GM23248 (cell line): ENCODE measurements at places on chromosomes 2 and 18. TPM values are rescaled to one million over a fixed set of nuclear protein-coding genes. Genes with fewer than 3 reads are reported as not detected.
A peak's percentile ranks its signal among the peaks of the same experiment; 100 is the strongest.

DNA sequence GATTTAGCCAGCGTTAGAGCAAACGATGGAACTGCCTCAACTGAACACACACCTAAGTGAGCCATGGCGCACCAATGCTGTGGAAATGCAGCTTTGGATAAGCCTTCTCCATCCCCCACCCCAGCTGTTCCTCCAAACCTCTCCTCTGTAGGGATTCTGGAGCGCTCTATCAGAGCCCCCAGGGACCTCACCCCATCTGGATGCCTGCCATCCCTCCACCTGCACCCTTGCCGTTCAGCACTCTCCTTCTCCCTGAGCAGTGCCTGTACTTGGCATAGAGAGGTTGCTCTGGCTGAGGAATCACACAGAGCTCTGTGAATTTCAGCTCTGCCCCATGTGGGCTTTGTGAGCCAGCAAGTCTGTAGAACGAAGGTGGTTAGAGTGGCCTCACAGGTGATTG is 42.8 kb upstream of the INHBB start:
- DNase-seq = no peak

CAPN14 gene
- total RNA-seq = 0.11 TPM in 1 of 2 replicates, not detected in the other

DNA sequence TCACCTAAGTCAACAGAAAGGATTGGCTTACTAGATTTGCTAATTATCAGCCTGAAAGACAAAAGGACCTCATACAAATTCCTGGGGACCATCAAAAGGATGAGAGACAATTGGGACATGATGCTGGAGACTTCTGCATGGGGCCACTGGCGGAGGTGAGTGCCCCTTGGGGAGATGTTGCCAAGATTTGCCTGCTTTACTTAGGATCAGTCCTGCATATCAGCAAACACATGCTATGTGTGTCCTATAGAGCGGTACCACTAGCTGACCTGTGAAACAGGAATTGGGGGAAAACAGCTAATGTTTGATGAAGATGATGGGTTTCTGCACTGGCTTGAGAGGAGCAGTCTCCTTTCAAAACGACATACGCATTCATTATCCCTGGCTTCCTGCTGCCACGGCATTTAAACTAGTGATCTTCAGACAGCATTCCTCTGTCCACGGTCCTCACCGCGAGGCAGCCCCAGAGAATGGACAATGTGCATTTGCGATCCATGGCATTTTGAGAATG is 104.2 kb downstream of the TGIF1 start:
- DNase-seq = no peak

GRCh38 chr2:213187833-213188532 is 36.6 kb upstream of the IKZF2 start:
- peak; percentile 60 for DNase-seq

DNA sequence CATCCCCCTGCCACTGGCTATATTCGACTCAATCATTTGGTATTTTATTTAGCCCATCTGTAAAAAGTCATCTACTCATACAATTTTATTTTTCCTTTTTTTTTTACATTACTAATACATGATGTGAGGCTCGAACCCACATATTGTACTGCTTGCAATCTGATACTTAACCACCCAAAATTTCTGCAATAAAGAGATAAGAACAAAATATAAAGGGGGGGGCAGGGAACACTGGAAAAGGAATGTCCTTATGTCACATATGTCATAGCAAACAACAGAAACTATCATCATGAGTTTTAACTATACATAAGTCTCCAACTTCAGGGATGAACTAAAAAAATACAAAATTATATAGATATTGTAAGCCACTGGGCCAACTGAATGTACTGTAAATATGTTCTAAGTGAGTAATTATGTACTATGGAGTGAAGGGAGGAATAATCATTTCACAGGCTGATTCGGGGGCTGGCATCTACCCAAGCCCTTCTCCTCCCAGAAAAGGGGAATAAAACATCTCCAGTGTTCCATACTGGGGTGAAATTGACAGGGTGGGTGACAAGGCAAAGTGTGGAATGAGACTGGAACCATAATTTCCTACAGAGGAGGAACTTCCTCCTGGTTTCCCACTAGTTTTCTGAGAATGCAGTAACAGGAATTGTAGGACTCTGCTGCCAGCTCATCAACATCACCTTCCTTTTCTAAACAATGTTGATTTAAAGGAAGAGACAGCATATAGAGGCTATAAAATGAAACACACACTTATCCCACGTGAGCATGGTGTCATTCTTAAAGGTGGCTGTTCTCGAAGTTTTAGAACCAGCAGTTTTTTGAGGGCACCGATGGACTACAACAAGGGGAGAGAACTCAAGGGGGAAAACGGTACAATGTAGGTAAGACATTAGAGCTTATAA is 79.5 kb downstream of the FARSB start:
- DNase-seq = no peak

DNA sequence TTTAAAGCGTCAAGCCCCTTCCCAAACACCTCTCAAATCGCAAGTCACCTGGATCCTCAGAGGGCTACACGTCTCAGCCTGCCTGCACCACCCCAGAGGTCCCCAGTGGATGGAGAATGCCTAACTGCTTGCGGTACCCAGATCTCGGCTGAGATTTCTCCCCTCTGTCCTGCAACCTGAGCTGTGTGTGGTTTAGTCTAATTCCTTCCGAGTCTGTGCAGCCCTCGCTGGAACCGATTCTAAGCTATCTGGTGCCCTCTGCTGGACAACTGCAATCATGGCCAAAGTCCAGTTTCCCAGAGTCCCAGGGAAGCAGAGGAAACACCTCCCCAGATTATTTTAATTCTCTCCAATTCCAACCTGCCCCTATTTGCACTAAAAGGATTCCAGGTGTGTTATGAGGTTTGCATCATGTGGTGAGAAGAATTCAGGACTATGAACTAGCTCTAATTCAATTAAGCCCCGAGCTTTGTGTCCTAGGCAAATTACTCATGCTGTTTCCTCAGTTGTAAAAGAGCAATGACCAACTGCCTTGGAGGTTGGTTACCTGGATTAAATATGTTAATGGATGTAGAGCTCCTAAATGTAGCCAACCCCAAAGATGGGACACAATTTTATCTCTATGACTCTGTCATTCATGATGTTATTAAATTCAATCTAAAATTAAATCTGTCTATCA is 276.1 kb upstream of the NCKAP5 start:
- DNase-seq = peak; percentile 86

SRD5A2 gene
- total RNA-seq = not detected in 2 replicates

RFTN2 gene
- 1.6 and 2.1 TPM in 2 replicates for total RNA-seq

OTOF gene
- 0.25 and 0.43 TPM in 2 replicates for total RNA-seq

- DNase-seq = peak; percentile 68
Measured at GRCh38 chr2:241157841-241158545, 7.7 kb downstream of the PPP1R7 start.

- peak; percentile 57 for DNase-seq
Measured at GRCh38 chr2:133287709-133288108, 280.6 kb downstream of the NCKAP5 start.
